ENCODE measurements at places on chromosomes 3 and 15. TPM values are rescaled to one million over a fixed set of nuclear protein-coding genes. Genes with fewer than 3 reads are reported as not detected.

Gene CACNA2D2
- polyA plus RNA-seq = 17.2 TPM

Gene CASR
- 28.2 TPM for polyA plus RNA-seq

Gene ASB14
- polyA plus RNA-seq = 0.56 TPM

Gene OR5K2
- 0.14 TPM for polyA plus RNA-seq

- DNase-seq = no peak
Measured at GRCh38 chr3:10744098-10744465, 71.9 kb upstream of the SLC6A11 start.

DNA sequence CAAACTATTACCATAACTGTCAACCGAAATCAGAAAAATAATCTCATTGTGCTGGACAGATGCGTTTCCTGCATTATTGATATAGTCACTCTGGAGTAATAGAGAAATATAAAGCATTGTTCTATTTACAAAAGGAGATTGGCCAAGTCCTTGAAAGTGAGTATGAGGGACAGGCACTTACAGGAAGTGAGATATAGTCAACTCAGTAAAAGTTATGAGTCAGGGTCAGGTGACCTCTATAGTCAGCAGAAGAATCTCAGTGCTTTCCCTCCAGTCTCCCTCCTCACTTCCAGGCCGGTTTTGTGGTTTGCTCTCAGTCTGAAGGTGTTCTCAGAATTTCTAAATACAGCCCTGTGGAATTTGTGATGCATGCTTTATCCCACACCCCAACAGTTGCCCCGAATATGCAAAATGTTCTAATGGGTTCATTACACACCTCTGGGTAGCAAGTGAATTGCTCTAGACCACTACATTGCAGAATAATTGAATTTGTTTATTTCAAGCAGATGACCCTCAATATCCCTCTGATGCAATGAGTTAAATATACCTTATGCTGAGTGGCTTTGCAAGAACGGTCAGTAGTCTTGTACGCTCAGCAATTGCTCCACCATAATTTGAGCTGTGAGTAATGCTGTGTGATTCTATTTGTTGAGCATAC is 787.7 kb downstream of the MCTP2 start:
- no peak for DNase-seq

- no peak for DNase-seq
Measured at GRCh38 chr15:50613600-50613999, 67.1 kb upstream of the USP50 start.

DNA sequence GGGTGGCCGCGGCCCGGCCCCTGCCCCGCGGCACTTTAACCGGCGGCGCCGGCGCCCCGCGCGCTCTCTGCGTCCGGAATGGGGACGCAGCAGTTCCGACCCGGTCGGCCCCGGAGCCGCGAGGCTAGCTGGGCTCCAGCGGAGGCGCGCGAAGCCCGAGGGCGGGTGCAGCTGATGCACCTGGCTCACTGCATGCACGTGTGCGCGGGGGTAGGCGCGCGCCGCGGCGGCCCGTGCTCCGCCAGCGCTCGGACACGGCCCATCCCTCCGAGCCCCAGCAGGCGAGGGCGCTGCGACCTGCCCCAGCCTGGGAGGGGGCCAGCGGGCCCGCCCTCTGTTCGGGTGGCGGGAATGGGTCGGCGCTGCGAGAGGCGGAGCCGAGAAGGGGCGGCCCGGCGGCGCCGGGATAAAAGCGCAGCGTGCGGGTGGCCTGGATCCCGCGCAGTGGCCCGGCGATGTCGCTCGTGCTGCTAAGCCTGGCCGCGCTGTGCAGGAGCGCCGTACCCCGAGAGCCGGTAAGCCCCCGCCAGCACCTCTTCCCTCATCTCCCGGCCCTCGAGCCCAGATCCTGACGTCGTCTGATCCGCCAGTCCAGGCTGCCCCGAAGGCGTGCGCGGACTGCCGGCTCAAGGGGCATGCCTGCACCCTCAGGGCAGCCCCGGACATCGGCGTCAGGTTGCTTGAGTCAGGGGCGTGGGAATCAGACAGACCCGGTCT is at the start of the genes CHDH and IL17RB:
Gene CHDH, minus strand, starts transcription at position 286 of the 717 bp plus-strand sequence. CDS start 22,411 bp downstream, outside the sequence.
Gene IL17RB, plus strand, starts transcription at position 435 of the 717 bp plus-strand sequence. Its CDS starts 21 bp downstream, at position 456.
- peak; percentile 52 for DNase-seq

DNA sequence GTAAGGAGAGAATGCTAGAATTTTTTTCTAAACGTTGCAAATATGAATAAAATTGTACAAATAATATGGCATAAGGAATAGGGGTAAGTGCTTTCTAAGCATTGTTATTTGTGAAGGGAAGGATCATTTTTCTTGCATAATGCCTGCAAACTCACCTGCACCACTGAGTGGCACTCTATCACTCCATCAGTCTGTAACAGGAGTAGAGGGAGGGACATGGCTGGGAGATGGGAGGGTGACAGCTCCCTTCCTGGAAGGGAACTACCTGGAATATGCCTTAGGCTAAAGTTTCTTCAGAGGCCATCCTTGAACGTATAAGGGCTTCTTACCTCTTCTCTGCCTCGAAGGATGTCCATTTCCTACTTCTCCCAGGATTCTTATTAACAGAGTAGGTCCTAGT is 3.0 kb downstream of the NAALADL2 start:
- no peak for DNase-seq

- no peak for DNase-seq
Measured at GRCh38 chr3:60146121-60146520, 1096.3 kb upstream of the CFAP20DC start.

GRCh38 chr3:102265720-102266119 is 169.1 kb upstream of the ZPLD1 start:
- no peak for DNase-seq

- DNase-seq = no peak
Measured at GRCh38 chr3:167148136-167148535, 232.0 kb downstream of the ZBBX start.

DNA sequence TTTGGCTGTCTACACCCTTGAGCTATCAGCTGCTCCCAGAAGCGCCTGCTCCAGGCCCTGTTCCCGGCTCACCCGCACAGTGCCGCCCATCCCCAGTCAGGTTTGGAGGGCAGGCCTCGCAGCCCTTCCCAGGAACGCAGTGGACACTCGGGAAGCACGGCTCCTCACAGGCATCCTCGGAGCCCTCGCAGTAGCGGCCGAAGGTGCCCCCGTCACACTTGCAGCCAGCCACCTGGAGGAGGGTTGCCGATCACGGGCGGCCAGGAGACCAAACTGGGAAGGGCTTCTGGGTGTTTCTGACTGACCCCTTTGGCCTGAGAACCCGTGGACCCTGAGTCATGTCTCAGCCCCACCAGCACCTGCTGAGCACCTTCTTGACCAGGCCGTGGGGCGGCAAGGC is 33.4 kb downstream of the MUC20 start:
- DNase-seq = no peak

DNA sequence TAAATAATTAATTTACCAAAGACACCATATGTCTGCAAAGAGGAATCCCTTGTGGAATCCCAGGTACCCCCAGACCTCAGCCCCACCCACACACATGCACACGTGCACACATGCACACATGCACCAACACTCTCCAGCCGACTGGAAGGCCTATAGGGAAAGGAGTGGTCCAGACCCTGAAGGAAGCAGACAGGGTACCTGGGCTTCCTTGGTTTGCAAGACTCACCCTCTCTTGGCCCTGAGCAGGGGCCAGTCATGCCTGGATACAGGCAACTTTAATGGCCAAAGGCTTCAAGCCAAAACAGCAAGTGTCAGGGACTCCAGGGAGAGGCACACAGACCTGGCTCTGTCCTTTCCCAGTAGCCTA is 8.9 kb upstream of the HAPLN3 start:
- no peak for DNase-seq

- no peak for DNase-seq
Measured at GRCh38 chr3:139326131-139326530, 17.7 kb upstream of the MRPS22 start.

DNA sequence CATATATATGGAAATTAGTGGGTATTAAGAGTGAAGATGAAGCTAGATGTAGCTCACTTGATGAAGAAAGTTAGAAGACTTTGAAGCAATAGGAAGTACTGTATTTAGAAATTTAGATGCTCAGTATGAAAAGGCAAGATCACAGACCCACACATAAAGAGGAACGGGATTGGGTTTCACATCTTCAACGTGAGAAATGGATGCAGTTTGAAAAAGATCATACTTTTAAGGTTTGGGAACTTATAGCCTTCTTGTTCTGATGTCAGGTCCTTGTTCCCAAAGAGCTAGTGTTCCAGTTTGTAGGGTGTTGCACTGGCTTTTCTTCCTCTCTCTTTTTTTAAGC is 16.7 kb downstream of the AP3S2 start:
- no peak for DNase-seq

DNA sequence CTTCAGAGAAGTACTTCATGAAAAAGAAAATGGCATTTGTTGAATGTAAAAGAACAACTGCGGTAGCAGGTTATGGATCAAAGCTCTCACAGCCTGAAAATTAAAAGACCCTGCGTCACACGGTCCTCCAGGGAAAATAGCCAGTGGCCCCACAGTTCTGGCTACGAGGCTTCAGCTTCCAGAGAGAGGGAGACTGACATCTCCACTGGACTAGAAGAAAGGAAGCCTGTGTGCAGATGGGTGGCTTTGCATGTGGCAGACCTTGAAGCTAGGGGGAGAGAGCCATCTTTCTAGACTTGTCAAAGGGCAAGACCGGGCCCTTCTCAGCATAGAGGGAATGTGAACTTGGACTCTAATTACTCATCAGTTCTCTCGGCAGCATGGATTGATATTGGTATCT is 159.4 kb downstream of the SLCO3A1 start:
- no peak for DNase-seq

DNA sequence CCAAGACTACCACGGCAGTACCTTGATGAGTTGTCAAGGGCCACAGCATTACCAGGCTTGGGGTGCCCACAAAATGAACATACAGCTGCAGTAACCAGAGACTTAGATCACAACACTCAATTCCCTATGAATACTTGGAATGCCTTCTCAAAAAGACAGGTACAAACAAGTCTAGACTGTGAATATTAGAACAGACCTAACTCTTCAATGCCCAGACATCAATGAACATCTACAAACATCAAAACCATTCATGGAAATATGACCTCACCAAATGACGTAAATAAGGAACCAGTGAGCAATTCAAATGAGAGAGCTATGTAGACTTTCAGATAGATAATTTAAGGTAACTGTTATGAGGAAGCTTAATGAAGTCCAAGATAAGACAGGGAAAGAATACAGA is 185.1 kb upstream of the POU1F1 start:
- no peak for DNase-seq

DNA sequence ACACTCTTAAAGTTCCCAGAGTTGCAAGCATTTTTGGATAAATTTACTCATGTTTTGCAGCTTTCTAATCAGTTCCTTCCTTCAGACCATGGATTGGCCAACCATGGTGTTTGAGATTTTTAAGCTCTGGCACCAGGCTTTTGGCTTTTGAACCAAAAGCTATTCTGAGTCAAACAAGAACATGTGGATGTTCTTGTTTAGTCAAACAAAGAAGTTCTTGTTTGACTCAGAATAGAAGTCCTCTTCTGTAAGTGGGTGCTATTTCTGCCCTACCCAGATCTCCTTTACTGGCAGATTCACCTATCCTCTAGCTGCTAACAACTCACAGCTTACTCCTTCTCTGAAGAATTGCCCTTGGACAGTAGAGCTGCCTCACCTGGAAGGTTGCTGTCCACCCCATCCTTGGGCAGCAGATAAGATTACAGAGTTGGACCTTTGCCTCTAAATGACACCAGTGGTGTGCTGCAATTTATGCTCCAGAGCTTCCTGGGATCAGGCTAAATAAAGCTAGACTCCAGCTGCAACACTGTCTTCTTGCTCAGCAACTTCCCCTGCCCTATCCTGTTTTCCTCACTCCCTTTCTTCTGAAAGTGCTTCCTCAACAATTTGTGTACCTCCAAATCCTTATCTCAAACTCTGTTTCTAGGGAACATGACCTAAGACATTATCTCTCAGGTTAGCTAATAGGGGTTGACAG is 65.6 kb downstream of the COL6A6 start:
- DNase-seq = no peak

GRCh38 chr3:149572796-149573414 is 84.9 kb downstream of the WWTR1 start:
- no peak for DNase-seq

DNA sequence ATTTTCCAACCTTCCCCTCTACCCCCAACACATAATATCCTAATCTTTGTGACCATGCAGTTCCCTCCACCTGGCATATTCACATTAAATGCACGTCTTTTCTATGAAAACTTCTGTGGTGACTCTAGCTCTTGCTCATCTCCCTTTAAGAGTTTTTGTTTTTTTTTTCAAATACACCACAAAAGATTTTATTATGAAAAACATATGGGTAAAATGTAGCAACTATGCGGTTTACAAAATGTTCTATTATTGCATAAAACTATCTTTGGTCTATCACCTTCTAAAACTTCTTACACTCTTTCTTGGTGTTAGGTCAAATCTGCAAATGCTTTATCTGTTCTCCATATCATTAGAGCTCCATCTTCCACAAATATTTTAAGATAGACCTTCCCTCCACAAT is 38.6 kb upstream of the ADGRG7 start:
- no peak for DNase-seq

GRCh38 chr3:99108508-99108907 is 207.0 kb upstream of the DCBLD2 start:
- DNase-seq = no peak

Data from renal pelvis (tissue), 12 donors.